ENCODE measurements at places on chromosomes 16 and 17.

GRCh38 chr17:50339381-50339780 is 6.5 kb upstream of the XYLT2 start:
- no peak for DNase-seq

DNA sequence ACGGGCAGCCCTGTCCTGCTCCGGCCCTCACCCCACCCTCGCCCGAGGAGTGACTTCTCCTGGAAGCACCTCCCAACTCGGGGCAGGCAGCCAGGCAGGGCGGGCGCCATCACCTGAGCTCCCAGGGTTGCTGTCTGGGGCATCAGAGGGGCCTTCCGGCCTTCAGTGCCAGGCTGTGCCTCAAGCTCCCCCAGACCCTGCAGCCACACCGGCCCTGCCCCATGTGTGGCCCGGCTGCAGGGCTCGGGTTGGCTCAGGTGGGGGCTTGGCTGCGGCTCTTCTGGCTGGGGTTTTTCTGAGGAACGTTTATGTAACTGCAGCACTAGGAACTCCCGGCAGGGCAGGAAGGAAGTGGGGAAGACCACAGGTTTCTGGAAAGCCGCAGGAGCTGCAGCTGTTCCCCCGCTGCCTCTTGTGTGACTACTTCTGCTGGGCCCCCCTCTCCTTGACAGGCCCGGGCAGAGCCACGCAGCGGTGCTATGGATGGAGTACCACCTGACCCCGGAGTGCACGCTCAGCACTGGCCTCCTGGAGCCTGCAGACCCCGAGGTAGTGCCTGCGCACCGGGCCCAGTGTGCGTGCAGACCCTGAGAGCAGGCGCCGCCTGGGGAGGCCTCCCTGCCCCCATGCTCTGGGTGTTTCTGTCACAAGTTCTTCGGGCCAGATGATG is 45.6 kb downstream of the PRMT7 start:
- no peak for DNase-seq

DNA sequence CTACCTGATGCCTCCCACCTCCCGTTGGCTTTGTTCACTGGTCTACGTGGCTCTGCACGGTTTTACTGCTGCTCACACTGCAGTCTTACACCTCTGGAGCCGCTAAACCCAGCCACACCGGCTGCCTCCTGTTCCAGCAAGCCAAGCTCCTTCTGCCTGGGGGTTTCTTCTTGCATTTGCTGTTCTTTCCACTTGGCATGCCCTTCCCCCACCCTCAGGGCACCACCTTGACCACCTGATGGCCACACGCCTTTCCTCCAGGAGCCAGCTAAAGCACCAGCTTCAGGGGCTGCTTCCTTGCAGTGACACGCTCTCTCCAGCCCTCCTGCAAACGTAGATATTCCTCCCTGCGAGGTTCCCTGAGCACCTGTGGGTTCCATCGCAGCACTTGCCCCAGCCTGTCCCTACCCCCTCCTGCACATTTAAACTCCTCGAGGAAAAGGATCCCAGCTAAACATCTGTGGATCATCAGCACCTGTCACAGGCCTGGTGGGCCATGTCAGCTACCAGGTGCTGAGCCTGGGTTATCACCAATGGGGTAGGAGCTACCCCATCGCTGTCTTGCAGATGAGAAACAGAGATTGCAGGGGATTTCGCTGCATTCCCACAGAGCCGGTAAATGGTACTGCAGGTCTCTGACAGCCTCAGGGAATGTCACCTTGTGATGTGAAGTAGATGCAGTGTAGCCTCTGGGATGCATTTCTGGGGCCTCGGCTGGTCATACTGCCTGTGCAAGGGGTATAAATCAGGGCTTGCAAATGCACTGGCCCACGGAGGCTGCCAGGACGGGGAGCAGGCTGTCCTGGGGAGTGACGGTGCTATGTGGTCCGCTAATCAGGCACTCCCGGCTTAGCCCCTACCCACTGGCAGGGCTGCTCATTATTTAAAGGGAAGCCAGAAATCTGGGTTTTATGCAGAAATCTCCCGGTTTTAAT is 285.2 kb downstream of the CPPED1 start:
- no peak for DNase-seq

DNA sequence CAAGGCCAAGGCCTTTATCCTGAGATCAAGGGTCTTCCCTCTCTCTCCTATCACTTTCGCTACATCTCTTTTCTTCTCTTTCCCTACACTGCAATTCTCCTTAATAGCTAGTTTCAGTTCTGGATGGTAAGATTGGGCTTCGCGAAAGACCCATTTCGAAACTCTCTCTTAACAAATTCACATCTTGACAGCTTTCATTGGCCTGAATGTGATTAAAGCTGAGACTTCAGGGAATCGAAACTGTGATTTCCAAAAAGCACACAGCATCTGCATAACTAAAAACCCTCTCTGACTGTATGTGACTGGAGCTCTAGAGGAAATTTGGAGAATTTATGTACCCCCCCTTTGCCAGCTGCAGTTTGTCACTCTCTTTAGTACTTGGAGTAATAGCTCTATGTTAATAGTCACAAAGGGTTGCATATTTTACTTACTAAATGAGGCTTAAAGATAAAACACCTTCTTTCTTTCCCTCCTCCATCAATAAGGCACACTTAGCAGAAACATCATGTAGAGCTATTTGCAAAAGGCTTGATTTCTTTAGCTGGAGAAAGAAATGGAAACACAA is 105.3 kb upstream of the FAM20A start:
- DNase-seq = no peak

DNA sequence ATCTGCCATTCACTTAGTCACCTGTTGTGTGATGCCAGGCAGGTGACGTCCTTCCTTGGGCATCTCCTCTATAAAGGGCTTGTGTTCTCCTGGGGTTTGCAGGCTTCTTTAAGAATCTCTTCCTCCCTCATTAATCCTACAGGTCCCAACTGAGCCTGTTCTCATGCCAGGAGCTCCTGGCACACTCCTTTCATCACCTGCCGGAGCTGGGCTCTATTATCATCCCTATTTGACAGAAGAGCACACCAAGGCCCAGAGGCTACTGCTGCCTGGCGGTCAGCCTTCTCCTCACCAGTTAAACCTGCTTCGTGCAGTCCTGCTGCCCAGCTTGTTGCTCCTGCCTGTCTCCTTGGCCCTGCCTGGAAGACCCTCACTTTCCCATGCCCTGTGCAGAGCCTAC is 51.2 kb downstream of the RAI1 start:
- DNase-seq = no peak

GRCh38 chr16:77213542-77214106 is 14.4 kb downstream of the SYCE1L start:
- DNase-seq = peak; percentile 88

DNA sequence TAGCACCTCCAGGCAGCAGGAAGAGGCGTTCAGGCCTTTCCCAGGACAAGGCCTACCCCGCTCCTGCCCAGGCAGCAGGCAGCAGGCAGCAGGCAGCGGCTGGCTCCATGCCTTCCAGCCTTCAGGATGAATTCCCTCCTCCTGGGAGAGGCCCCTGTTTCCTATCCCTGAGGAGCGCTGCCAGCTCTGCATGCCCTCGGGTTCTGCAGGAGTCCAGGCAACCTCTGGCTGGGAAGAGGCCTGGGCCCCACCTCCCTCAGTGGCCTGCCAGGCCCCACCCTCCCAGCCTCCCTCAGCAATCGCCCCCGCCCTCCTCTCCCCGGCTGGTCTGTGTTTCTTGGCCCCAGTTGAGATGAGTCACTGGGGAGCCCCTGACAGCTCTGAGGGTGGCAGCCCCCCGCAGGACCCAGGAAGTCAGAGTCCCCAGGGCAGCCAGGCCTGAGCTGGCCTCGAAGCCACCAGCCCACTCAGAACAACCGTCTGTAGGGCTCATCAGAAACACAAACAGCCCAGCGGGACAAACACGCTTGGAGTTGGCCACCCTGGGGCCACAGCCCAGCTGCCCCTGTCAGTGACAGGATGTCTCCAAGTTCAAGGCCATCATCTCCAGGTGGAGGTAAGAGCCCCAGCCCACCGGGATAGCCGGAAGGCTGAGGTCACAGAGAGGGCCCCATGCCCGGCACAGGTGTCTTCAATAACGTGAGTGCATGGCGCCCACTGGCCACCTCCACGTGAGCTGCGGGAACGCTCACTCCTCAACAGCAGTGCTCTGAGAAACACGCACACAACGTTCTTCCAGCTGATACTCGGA is 39.5 kb upstream of the CIBAR2 start:
- no peak for DNase-seq

- no peak for DNase-seq
These were observed 77.3 kb upstream of the NLRP1 start for GRCh38 chr17:5661491-5662125.

GRCh38 chr17:62782730-62783270 is 25.3 kb downstream of the MARCHF10 start:
- no peak for DNase-seq

DNA sequence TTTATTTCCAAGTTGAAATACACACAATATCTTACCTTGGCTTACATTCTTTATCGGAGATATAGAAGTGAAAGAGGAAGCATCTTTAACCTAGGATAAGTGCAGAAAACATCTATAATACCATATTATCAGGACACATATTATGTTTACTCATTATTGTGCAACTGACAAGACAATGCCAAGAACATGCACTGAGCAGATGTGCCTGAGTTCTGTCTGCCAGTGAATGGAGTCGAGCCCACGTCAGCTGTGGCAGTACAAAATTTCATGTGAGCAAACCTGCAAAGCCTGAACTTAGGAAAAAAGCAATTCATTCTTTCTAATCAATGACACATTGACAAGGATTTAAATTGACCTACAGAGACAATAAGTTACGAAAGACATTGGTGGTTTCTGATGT is 154.4 kb downstream of the AXIN2 start:
- no peak for DNase-seq

DNA sequence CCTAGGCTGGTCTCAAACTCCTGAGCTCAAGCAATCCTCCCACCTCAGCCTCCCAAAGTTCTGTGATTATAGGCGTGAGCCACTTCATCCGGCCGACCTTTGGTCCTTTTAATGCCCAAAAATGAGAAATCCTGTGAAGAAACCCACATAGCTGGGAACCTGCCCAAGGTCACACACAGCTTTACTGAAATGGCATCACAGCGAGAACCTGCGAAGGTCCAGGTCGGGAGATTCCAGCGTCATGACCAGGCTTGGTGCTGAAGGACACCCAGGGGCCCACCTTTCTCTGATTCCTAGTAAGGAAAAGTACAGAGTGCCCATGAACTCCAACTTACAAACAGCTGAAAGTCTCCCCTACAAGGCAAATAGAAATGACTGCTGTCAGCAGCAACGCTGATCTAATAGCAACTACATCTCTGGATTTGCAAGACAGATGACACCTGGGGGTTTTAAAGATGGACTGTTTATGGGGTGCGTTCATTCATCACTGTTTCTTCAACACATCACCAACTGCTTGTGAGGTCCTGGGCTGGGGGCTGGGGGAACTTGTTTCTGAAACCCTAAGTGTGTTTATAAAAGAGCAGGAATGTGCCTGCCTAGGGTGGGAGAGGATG is 24.5 kb upstream of the DNAH17 start:
- no peak for DNase-seq

DNA sequence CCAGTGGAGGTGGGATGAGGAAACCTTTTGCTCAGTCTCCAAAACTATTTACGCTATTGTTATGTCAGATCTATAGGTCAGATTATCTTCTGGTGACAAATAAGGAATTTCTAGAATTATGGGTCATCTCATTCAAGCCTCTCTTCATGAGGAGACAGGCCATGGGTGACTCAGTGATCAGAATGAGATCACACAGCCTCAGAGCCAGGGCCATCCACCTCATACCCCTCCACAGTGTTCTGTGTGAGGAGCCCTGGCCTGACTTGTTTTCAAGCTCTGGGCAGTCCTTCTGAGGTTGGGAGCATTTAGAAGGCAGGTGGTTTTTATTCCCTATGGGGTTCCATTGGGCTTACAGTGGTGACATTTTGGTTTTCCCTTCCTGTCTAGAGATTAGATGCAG is 26.5 kb downstream of the YPEL2 start:
- DNase-seq = peak; percentile 51

DNA sequence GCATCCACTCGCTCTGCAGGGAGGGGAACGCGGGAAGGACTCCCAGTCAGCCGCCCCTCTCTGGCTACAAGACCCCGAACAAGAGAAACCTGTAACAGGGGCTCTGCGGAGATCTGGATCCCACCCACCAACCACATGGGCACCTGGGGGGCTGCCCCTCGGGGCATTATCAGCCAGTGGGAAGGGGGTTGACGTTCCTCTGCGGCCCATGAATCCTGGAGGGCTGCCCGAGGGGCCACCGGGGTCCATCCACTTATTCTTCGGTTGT is 1.8 kb upstream of the PCGF2 start:
- DNase-seq = no peak

DNA sequence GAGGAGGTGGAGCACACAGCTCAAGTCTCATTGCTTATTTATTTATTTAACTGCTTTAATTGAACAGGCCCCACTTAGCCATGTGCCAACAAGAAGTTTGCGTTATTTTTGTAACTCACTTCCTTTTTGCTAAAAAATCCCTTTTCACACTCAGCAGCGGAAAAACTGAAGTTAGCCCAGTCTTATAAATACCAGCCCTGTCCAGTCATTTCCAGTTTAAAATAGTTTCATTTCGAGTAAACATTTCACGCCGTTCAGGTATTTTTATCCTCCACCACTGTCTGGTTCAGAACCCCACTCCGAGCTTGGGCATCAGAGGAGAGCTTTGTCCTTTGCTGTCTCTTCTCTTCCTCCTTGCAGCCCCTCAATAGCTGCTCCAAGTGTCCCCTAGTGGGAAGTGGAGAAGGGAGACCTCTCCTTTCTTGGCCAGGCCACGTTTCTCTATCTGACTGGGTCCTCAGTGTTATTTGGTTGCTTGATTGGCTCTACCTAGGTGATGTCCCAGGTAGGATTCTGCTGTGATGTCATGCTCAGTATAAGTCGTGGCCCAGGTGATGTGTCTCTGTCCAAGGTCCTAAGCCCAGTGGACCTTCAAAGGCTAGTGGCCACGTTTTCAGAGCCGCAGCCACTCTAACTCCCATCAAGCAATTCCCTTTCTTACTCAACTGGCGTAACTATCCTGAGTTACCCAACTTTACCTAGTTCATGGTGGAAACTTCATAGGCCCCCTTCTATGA is 53.0 kb upstream of the GAS7 start:
- DNase-seq = no peak

- peak; percentile 13 for DNase-seq
These were observed 22.4 kb downstream of the GAA start for GRCh38 chr17:80123791-80124190.

GRCh38 chr16:64957246-64957645 is 164.6 kb downstream of the CDH11 start:
- DNase-seq = no peak

GRCh38 chr16:56388209-56388608 is 37.1 kb downstream of the AMFR start:
- no peak for DNase-seq

DNA sequence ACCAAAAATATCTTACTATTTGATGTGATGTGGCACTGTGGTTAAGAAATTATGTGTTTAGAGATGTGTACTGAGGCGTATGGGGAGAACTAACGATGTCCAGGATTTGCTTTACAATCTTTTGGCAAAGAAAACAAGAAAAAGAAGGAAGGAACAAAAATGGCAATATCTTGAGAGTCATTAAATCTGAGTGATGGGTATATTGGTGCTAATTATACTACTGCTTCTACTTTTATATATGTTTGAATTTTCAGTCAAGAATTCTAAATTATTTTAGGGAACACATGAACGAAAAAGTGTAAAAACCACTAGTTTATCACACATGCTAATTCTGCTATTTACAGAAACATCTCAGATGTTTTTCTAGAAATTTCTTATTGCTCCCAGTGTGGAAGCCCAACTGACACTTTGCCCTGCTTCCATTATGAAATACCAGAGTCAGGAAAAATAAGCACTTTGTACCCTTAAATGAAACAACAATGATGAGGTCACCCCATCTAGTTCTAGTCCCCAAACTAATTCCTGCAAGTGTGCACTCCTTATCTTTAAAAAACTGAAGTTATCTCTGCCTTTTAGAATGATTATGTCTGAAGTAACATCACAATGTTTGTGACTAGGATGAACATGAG is 18.8 kb downstream of the TAT start:
- no peak for DNase-seq

GRCh38 chr16:65490286-65490685 is 368.4 kb upstream of the CDH11 start:
- DNase-seq = no peak
